MCF 10A (cell line): ENCODE measurements at places on chromosomes 4 and X. TPM values are rescaled to one million over a fixed set of nuclear protein-coding genes. Genes with fewer than 3 reads are reported as not detected.

DNA sequence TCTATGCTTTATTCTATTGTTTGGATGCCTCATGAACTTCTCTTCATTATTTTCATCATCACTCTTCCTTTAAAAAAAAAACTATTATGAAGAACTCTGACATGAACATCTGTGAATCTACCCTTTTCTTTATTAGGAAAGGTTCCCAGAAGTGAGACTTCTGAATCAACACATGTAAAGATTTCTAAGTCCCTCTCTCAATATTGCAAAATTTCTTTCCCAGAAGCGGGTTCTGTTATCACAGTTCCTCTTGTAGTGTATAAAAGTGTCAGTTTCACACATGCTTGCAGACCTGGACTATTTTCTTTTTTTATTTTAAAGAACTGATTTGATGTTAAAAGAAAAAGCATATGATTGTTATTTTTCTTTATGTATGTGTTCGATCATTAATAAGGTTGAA is 330.8 kb upstream of the KLF3 start:
- H3K36me3 ChIP-seq, result no peaks in the 10 kb centered on the region
- no peak overlapping the region for H3K4me3 ChIP-seq
- DNase-seq, result no peak
- H3K27me3 ChIP-seq, result no peaks in the 10 kb centered on the region
- H3K4me1 ChIP-seq, result peaks cover 19% of the 10 kb centered on the region
- no peak overlapping the region for H3K27ac ChIP-seq

DNA sequence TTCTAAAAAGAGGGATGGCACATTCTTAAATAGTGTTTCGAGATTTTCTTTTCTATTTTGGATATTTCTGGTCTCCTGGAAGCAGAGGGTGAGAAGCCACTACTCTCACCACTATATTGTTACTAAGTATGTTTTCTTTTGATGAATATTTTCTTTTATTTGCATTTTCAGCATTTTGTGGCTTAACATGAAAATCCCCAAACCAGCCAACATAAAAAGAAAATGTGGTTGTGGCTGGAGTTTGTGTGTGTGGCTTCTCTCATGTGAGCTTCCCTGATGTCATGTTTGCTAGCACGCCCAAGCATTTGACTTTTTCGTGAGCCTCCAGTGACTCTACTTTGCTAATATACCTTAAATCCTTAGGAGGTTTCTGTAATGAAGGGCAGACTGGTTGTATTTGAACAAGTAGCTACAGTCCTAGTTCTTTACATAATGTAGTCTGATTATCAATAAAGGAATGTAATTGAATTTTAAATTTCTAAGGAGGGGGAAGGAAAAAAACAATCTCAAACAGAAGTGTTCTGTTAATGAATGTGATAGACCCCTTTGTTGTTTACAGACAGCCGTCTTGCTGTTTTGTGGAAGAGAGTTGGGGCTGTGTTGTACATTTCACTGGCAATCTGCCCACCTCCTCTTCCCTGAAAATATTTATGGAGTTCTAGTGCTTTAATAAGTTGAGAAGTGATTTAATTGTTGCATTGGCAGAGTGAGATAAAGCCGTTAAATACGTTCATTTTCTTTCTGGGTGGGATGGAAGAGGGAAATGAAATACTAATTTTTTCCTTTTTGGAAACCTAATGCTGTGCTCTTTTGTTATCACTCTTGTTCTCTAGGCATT is 114.6 kb downstream of the ARHGAP10 start:
- peaks cover 7% of the 10 kb centered on the region for H3K36me3 ChIP-seq
- H3K4me3 ChIP-seq, result no peak overlapping the region
- H3K27me3 ChIP-seq, result no peaks in the 10 kb centered on the region
- no peaks in the 10 kb centered on the region for H3K4me1 ChIP-seq

DNA sequence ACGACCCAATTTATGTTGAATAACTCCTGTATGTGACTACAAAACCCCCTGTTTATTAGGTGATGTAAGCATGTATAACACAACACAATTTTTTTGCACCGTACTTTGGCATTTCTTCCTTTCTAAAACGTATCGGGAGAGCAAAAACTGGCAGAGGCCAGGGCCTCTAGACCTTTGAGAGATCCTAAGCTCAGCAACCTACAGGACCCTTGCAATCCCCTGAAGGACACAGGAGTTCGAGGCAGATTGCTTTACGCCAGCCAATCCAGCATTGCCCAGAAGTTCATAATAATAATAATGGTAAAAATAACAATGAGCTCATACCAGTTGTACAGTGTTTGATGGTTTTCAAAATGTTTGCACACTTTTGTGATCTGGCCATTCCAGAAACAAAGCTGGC is 7.7 kb downstream of the NKX3-2 start:
- no peak overlapping the region for H3K27ac ChIP-seq
- H3K27me3 ChIP-seq, result no peaks in the 10 kb centered on the region
- H3K4me3 ChIP-seq, result no peak overlapping the region
- DNase-seq, result no peak
- H3K4me1 ChIP-seq, result no peaks in the 10 kb centered on the region

Gene RBM3
- 318 and 354 TPM in 2 replicates for total RNA-seq

DNA sequence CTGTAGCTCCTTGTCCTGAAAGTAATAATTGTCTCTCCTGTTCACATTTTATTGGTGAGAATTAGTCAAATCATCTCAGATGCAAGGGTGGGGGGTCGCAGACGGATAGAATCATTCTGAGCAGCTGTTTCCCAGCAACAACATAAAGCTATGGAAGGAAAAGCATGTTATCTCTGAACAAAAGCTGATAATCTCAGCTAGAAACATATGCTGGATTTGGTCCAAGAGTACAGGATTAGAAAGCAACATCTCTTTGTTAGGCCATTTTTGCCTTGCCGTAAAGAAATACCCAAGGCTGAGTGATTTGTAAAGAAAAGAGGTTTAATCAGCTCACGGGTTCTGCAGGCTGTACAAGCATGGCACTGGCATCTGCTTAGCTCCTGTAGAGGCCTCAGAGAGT is 472.8 kb upstream of the BOD1L1 start:
- H3K27ac ChIP-seq, result no peak overlapping the region
- H3K36me3 ChIP-seq, result no peaks in the 10 kb centered on the region
- H3K27me3 ChIP-seq, result no peaks in the 10 kb centered on the region
- H3K4me3 ChIP-seq, result no peak overlapping the region

DNA sequence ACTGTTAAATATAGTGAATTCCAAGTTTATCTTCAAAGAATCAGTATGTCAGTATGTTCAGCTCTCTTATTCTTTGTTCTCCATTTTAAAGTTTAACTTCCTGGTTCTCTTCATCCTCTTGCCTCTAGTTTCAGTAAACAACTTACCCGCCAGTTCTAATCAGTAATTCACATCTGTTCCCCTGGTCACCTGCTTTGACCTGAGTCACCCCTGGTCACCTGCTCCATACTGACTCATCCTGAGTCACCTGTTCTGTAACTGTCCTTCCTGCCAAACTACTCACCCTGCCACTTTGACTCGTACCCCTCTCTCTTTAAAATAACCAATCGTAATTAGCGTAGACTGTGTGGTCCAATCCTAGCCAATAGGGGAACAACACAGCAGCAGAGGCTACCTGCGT is 992.7 kb upstream of the HS3ST1 start:
- peak; percentile 6 for DNase-seq
- H3K4me3 ChIP-seq, result no peak overlapping the region
- peaks cover 7% of the 10 kb centered on the region for H3K4me1 ChIP-seq
- no peaks in the 10 kb centered on the region for H3K27me3 ChIP-seq
- H3K36me3 ChIP-seq, result no peaks in the 10 kb centered on the region
- no peak overlapping the region for H3K27ac ChIP-seq
